ENCODE measurements at places on chromosomes 6 and 20. TPM values are rescaled to one million over a fixed set of nuclear protein-coding genes. Genes with fewer than 3 reads are reported as not detected.

FRK gene
- 0.54 TPM for total RNA-seq

CST2 gene
- not detected for total RNA-seq

DNA sequence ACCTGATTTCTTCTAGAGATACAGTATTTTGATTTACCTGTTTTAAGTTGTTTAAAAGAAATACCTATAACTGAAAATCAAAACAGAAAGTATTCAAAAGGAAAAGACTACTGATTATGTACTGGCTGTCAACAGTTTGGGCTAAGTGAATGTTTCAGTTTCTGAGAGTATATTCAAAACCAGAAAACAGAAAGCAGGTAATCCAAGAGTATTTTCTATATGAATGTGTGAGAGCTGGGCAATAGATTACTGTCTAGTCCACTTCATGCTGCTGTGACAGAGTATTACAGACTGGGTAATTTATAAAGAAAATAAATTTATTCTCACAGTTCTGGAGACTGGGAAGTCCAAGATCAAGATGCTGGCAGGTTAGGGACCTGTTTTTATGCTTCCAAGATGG lies 261.0 kb downstream of the ARHGAP18 start:
- H3K4me3 ChIP-seq = no peak overlapping the region
- no peaks in the 10 kb centered on the region for H3K27me3 ChIP-seq
- no peaks in the 10 kb centered on the region for H3K4me1 ChIP-seq

DNA sequence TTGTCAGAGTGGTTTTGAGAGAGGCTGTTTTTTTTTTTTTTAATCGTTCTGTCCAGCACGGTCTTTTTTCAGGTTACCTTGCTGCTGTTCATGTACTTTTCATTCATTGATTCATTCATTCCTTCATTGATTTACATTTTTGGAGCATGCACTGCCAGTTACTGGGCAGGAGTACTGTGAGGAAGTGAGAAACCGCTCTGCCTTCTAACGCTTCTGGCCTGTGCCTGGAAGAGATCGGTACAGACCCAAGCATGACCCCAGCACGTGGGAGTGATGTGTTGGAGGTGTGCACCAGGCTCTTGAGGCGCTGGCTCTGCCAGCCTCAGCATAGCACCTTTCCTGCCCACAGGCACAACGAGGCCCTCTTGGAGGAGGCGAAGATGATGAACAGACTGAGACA lies 9.1 kb downstream of the RIPK1 start:
- H3K36me3 ChIP-seq = peaks cover 46% of the 10 kb centered on the region
- peaks cover 72% of the 10 kb centered on the region for H3K4me1 ChIP-seq
- DNase-seq = no peak
- H3K4me3 ChIP-seq = no peak overlapping the region
- H3K27ac ChIP-seq = no peak overlapping the region

- no peak overlapping the region for H3K27ac ChIP-seq
- no peaks in the 10 kb centered on the region for H3K27me3 ChIP-seq
- no peaks in the 10 kb centered on the region for H3K4me1 ChIP-seq
- no peak overlapping the region for H3K4me3 ChIP-seq
Measured at GRCh38 chr6:129551486-129551885, 158.5 kb downstream of the ARHGAP18 start.

DNA sequence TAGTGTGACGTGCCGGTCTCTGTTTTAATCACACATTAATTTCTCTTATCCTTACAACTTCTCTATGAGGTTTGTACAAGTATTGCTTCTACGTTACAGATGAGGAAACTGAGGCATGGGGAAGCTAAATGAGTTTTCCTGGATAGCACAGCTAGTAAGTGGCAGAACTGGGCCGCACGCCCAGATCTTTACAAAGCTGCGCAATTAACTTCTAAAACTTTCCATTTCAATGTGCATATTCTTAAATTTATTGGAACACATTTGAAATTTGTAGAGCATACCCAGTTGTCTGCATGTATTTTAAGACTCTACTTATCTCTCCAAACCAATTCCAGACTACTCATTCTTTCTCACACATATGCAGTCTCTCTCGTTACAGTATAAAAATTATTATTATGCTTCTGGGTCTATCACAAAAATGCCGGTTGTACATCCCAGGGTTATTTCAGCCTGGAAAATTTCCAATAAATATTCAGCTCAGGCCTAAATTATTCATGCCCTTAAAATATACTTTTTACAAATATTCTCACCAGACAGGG lies 10.2 kb upstream of the PERP start:
- no peak for DNase-seq
- no peak overlapping the region for H3K27ac ChIP-seq
- H3K4me1 ChIP-seq = peaks cover 3% of the 10 kb centered on the region
- no peaks in the 10 kb centered on the region for H3K36me3 ChIP-seq
- peaks cover 12% of the 10 kb centered on the region for H3K27me3 ChIP-seq

DNA sequence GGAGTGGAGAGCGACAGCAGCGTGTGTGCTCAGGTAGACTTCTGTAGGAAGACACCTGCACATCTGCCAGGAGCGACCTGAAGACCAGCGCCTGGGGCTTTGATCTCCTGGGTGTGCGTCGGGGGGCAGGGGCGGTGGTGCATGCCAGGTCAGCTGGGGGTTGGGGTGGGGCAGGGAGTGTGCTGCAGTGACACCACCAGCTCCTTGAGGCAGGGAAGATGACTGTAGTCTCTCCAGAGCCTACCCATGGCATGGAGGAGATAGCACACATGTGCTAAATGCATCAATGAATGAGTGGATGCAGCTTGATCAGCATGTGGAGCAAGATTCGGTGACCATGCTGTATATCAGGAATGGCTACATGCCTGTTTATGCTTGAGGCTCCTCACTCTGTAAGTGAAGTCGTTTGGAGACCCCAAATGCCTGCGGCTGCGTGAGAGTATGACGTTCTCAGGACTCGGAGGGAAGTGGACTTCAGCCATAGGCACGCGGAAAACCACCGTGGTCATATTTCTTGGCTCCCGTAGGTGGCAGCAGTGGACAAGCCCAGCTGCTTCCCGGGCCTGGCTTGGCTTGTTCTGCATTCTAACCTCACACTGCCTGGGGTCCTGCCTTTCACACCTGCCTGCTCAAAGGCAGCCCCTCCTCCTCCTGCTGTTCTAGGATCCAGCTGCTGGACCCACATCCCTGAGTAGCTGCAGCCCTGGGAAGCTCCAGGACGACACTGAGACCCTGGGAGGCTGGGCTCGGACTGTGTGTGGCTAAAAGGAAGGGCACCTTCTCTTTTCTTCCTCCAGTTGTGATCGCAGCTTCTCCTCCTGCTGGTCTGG lies 39.4 kb upstream of the KCNK16 start:
- peaks cover 3% of the 10 kb centered on the region for H3K4me1 ChIP-seq
- no peaks in the 10 kb centered on the region for H3K36me3 ChIP-seq
- no peak overlapping the region for H3K4me3 ChIP-seq
- no peak overlapping the region for H3K27ac ChIP-seq
- H3K27me3 ChIP-seq = no peaks in the 10 kb centered on the region

- no peaks in the 10 kb centered on the region for H3K36me3 ChIP-seq
- H3K4me3 ChIP-seq = no peak overlapping the region
- peak; percentile 39 for DNase-seq
- no peaks in the 10 kb centered on the region for H3K4me1 ChIP-seq
Measured at GRCh38 chr20:18012901-18013300, 44.1 kb downstream of the MGME1 start.

- peak overlapping the region; percentile 32 for H3K27ac ChIP-seq
- H3K27me3 ChIP-seq = peaks cover 11% of the 10 kb centered on the region
- no peaks in the 10 kb centered on the region for H3K36me3 ChIP-seq
- DNase-seq = peak; percentile 91
- H3K4me3 ChIP-seq = peak overlapping the region; percentile 23
Measured at GRCh38 chr20:3710703-3711483, 1.5 kb downstream of the SIGLEC1 start.
